ENCODE measurements at places on chromosomes 2 and 18.

DNA sequence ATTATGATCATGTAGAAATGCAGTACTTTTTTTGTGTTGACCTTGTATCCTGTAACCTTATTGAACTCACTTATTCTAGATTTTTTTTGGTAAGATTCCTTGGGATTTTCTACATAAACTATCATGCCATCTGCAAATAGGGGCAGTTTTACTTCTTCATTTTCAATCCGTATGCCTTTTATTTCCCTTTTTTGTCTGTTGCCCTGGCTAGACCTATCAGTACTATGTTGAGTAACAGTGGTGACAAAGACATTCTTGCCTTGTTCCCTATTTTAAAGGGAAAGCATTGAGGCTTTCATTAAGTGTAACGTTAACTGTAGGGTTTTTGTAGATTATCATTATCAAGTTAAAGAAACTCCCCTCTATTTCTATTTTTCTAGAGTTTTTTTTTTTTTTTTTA, 92.3 kb downstream of the LYPD1 start:
- no peak for DNase-seq

- no peak for DNase-seq
Observed at GRCh38 chr2:118861242-118861641, 13.8 kb upstream of the EN1 start.

DNA sequence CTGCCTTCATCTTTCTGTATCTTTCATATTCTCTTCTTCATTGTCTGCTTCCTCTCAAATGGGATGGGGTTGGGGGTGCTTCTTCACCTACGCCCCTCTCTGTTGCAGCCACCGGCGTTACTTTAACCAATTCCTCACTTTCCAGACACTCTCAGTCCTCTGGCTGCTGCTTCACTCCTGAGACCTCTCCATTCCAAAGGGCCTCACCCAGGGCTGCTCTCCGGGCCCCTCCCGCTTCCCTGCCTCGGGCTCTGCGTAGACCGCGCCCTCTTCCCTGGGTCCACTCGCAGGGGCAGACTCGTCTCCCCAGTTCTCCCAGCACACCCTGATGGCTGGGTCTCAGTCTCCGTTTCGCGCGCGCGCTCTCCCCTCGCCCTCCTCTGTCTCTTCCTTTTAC, 926 bp downstream of the SERPINB8 start:
- no peak for DNase-seq

DNA sequence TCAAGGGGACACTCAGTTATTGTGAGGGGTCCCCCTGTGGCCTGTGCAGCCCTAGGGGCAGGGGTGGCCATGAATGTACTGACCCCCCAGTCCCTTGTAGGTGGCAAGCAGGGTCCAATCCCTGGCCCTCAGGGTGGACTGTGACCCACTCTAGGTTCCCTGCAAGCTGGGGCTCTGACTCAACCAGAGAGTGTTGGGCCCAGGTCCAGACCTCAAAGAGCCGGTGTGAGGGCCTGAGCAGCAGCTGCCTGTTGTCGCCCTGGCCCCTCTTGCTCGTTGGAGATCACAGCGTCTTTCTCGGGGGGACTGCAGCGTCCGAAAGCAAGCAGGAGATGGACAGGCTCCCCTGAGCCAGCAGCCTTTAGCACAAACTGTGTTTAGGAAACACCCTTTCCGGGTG, 66.8 kb upstream of the ATG16L1 start:
- DNase-seq: no peak

GRCh38 chr18:47100212-47100831, 50.0 kb downstream of the HDHD2 start:
- DNase-seq: peak; percentile 64

DNA sequence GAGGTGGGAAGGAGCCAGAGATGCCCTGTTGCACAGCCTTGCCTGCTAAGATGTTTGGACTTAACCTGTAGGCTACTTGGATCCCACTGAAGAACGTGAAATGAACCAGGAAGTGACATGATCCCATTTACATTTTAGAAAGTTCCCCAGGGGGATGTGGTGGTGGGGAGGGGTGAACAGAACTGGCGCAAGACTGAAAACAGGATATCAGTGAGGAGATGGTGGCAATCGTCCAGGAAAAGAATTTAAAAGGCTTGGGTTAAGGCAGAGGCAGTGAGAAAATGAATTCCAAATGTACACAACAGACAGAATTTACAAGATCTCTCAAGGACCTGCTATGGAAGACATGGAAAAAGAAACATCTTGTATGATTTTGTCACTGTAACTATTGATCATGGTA, 42.3 kb downstream of the SULT1C2 start:
- no peak for DNase-seq

GRCh38 chr2:10514743-10515142, 66.6 kb upstream of the ODC1 start:
- DNase-seq: no peak

DNA sequence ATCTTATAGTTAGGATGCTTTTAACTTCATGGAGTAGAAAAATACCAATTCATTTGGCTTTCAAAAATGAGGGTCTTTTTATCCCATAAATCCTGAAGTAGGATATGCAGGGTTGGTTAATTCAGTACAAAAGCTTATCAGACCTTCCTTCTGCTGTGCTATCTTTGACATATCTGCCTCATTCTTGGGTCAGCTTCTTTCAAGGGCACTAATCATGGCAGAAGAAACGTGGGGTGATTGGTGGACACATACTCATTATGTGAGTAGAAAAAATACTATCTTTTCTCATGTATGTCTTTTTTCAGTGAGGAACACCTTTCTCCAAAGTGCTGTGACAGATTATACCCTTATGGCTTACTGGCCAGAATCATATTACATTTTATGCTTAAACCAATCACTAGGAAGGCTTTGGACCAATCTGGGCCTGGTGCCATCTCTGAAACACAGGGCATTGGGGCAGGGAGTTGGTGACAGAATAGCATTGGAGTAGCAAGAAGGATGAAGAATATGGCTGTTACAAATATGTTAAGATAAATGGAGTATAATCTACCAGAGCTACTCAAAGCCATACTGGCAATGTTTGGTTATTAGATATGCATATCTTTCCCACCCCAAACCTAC, 10.1 kb downstream of the UGP2 start:
- no peak for DNase-seq

GRCh38 chr18:58100154-58100553, 56.1 kb downstream of the NEDD4L start:
- DNase-seq: no peak

DNA sequence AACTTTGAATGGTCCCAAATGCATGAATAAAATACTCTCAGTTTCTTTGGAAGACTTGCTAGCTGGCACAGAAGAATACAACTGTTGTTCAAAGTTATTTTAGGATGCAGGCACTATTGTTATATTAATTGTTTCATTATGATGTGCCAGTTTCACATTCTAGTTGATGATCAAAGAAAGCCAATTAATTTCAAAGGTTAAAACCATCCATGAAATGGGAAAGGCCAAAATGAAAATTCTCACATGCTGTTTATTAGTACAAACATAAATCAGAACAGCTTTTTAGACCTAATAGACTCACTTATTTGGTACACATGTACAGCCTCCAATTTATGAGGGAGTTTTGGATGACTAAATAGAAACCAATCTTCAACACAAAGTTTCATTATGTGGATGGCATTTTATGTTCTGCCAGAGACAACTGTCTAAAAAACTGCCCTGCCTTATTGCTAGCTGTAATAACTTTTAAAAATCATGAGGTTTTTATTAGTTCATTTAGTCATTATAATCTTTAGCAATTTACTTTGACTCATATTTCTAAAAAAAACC, 42.2 kb downstream of the RFTN2 start:
- DNase-seq: no peak

GRCh38 chr2:9944330-9944758, 7.1 kb upstream of the GRHL1 start:
- no peak for DNase-seq

DNA sequence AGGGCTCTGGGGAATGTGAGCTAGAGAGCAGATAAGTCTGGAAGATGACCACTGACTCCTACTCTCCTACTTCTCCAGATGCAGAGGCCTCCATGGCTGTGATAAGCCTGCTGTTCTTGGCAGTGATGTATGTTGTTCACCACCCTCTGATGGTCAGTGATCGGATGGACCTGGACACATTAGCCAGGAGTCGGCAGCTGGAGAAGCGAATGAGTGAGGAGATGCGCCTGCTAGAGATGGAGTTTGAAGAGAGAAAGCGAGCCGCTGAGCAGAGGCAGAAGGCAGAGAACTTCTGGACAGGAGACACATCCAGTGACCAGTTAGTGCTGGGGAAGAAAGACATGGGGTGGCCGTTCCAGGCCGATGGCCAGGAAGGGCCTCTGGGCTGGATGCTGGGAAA, 1.4 kb downstream of the ITPRIPL1 start:
- DNase-seq: no peak

GRCh38 chr2:62140426-62141141, 55.3 kb upstream of the B3GNT2 start:
- DNase-seq: no peak

DNA sequence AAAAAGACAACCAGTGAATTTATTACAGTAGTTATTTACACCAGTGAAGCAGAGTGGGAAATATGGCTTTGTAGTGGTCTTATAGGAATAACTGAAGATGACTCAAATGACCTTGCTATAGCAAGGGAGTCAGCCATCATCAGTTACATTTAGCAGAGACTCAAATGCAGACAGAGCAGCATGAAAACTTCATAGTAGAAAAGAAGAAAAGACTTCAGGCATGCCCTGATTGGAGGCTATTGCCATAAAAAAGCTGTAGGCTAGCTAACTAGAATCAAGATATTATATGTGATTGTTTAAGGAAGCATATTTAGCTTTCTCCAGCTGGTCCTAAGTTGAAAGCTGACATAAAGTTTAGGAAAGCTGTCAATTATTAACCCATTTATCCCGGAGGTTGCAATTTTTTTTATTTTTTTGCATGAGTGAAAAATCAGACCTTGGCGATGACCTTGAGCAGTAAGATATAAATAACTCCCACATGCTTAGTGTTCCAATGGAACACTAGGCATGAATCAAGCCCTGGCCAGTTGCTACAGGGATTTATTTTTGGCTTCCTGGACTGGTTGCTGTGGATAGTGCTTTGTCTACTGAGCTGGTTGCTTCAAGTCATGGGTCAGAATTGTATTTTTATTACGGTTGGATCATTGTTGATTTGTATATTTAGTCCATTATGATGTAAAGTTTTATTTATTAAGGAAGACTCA, 675.6 kb upstream of the VRK2 start:
- DNase-seq: no peak

- peak; percentile 44 for DNase-seq
Observed at GRCh38 chr2:168194784-168195522, 52.4 kb downstream of the STK39 start.

DNA sequence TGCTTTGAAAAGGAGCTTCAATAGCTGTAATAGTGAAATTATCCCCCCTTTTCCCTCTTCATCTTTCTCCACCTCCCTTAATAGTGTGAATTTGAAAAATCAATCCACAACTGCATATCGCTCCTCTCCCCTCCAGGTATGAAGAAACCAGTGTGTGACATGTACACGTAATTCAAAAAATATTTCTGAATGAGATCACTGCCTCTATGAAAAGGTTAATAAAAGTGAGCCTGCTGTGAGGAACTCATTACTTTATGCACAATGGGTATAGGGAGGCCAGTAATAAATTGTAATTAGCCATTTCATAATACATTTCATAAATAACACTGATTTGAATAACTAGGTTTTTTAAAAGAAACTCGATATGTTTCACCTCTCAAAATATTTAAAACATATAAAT, 209.0 kb upstream of the KYNU start:
- DNase-seq: no peak

DNA sequence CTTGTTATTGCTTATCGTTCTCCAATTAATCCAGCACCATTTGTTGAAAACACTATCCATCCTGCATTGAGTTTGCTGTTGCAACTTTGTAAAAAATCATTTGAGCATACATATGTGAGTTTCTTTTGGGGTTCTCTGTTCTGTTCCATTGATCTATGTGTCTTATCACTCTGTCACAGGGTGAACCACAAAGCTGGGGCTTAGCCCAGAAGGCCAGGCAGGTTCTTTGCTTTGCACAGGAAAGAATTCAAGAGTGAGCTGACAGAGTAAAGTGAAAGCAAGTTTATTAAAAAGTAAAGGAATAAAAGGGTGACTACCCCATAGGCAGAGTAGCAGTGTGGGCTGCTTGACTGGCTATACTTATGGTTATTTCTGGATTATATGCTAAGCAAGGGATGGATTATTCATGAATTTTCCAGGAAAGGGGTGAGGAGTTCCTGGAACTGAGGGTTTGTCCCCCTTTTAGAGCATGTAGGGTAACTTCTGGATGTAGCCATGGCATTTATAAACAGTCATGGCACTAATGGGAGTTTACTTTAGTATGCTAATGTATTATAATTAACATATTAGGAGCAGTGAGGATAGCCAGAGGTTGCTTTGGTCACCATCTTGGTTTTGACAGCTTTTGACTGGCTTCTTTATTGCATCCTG, 46.8 kb downstream of the RNF138 start:
- DNase-seq: no peak
